ENCODE measurements at places on chromosomes 6 and 20.

DNA sequence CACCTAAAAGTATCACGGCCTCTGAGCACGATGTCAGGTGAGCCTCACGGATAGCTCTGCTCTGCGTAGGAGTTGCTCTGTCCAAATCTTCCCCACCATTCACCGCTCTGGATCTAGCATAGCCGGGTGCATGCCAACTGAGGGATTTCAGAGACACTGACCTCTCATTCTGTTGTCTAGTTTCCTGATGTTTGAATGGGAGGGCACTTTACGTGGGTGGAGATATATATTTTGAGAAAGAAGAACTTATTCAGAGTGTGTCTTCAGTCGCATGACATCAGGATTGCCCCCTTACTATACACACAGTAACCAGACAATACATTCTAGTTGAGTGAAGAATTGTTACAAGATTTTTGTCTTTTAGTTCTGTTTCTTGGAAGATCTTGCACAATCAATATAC, 96.5 kb upstream of the CITED2 start:
- DNase-seq: no peak

DNA sequence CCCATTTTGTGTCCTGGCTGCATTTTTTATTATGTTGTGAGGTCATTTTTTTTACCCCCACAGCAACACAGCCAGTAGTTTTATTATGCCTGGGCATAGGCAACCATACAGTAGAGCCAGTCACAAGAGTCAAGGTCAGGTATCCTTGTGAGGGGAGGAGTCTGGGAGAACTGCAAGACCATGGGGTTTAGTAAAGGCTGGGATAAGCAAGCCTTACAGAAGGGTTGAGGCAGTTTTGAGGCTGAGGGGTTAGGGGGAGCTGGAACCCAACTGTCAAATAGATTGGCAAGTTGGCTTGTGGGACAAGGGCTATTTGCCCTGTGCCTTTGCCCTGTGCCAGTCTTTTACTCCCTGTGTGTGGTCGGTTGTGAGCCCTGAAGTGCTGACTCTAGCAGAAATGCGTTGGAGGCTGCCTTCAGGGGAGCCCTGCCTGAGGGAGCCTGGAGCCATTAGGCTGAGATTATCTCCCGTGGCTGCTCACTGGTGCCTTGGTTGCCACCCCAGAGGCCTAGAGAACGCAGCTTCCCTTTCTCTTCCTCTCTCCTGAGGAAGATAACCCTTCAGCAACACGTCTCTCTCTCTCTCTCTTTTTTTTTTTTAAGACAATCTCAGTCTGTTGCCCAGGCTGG, 31.1 kb downstream of the RALY start:
- no peak for DNase-seq

DNA sequence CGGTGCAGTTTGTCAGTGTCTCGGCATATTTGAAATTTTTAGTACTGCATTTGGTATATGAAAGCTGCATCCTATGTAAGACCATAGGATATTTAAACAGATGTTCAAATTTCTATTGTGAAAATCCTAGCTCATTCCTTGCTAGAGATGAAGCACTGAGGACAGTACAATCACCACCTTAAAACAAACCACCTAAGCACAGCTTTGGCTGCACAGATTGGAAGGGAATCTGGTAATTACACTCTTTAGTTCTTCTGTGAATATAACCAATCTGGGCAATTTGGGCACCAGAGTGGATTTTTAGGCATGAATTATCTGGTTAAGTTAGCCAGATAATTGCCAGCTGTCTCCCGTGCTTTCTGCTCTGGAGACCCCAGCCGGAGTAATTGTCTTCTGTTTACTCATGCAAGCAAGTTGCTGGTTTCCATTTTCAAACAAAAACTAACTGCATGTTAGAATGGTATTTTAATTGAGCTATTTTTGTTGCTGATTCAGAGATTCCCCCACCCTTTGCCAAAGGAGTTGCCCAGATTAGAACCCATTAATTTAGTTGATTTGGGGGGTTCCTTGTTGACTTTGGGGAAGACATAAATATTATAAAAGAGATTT, 36.9 kb downstream of the E2F3 start:
- no peak for DNase-seq

DNA sequence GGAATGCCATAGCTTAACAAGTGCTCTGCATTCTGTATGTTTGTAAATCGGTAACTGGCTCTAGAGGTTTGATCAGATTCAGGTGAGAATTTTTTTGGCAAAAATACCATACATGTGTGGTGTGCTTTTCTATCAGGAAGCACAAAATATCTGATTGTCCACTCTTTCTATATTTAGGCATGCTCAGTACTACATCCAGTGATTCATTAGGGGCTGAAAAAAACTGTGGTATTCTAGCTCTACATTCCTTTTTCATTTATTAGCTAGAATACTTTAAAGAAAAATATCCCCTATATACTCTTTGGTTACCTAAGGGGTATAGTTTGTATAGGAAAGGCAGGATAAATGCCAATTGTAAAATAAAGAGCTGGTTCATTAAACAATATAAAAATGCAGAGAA, 10.6 kb upstream of the ELOVL2 start:
- DNase-seq: no peak

- DNase-seq: no peak
Measured at GRCh38 chr20:24501764-24502556, 32.5 kb downstream of the SYNDIG1 start.

- DNase-seq: peak; percentile 59
Measured at GRCh38 chr6:40912158-40912946, 126.7 kb downstream of the UNC5CL start.

DNA sequence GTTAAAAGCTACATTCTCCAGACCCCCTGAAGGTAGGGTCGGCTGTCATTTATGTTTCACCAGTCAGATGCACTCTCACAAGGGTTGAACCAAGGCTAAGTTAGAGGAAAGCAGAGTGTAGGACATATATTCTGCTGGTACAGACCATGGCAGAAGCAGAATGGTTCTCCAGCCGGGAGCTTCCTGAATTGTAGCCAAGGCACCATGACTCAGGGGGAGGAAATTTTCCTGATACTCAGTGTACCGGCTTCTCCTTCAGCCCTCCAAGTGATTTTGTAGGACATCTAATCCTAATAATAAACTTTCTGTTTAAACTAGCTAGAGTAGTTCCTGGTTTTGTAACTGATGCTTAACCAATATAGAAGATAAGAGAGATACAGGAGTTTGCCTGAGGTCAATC, 14.2 kb upstream of the SLPI start:
- no peak for DNase-seq

- peak; percentile 26 for DNase-seq
Measured at GRCh38 chr6:132887204-132887603, 72.8 kb downstream of the RPS12 start.

GRCh38 chr6:90126839-90127238, 169.8 kb downstream of the BACH2 start:
- no peak for DNase-seq

- DNase-seq: no peak
Measured at GRCh38 chr6:74066168-74066871, 370.3 kb downstream of the CD109 start.

- no peak for DNase-seq
Measured at GRCh38 chr20:61761453-61762166, 304.1 kb downstream of the TAF4 start.

DNA sequence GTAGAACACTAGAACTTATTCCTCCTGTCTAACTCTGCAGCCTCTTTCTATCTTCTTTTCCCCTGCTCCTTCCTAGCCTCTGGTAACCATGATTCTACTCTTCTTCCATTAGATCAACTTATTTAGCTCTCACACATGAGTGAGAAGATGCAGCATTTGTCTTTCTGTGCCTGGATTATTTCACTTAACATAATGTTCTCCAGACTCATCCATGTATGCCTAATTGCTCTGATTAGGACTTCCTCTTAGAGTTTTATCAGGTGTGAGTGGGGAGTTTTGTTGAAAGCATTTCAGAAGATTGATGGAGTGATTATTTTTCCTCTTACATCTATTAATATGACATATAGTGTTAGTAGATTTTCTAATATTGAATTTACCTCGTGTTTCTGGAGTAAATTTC, 140.4 kb downstream of the CDKAL1 start:
- DNase-seq: no peak

- no peak for DNase-seq
Measured at GRCh38 chr6:168834801-168835200, 393.8 kb downstream of the SMOC2 start.

GRCh38 chr6:27541212-27541932, 68.5 kb upstream of the ZNF184 start:
- no peak for DNase-seq

DNA sequence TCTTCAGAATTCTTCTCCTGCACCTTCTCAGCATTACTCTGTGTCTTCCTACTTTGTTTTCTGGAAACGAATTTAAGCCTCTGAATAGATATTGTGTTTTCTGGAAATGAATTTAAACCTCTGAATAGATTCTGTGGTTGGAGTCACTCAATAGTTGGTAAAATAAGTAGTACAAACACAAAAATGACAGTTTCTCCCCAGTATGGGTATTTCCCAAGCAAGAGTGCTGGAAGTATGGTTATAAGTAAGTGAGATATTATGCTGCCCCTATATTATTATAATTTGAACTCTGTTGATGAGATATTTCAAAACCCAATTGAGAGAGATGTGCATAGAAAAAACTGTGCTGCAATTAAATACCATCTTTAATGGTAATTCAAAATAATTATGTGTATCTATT, 94.9 kb downstream of the TINAG start:
- DNase-seq: no peak

DNA sequence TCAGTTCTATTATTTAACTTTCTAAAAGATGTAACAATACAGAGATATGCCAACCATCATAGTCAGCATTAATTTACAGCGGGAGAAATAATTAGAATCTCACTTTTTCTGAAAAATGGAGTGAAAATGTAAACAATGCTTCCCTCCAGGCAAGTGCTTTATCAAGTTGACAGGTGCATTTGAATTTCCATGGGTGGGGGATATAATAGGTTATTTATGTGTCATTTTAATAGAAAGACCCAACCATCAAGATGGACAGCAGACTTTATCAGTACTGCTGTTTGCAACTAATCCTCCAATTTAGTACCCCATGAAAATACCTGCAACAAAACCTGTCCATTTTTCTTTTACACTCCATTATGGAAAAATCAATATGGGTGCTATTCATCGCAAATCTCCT, 780.1 kb downstream of the TFAP2A start:
- DNase-seq: no peak

- DNase-seq: no peak
Measured at GRCh38 chr6:155417454-155417853, 38.2 kb downstream of the NOX3 start.

DNA sequence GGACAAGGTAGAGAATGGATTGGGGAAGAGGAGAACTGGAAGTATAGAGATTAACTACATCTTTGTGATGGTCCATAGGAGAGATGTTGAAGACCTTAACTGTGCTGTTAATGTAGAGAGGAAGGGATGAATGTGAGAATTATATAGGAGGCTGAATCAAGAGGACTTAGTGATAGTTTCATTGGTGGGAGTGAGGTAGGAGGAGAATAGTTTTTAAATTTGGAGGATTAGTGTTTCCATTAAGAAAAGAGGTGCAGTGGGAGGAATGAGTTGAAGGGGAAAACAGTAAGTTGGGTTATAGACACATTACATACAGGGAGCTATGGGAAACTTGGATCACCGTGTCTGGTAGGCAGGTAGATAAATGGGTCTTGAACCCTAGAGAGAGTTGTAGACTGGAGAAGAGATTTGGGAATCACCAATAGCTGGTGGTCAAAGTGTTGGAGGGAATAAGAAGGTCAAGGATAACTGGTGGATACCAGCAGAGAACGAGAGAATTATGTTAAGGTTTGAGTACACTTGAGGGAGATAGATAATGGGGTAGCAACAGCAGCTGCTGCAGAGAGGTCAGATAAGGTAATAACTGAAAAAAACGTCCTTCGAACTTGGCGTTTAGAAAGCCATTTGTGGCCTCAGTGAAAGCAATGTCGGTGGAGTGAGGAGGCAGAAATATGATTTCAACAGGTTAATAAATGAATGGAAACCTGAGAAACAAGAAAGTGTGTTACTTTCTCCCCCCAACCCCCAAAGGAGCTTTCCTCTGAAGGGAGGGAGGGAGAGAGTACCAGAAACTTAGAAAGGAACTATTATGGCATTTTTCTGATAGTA, 3.1 kb downstream of the C6orf89 start:
- DNase-seq: no peak

DNA sequence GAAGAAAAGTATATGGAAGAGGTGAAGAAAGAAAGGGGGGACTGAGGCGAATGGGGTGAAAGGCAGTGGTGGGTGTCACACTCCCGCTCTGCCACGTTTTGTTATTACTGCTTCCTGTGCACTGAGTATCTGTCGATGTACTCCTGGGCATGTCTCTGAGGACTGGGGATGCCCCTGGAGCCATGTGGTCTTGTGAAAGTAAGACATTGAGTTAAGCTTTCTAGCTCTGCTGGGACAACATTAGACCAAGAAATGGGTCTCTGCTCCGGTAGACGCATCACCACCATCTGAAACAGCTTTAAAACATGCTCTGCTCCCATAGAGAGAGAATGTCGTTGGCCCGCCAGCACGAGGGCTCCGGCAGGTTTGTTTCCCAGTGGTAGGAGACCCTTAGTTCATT, 40.0 kb downstream of the IRF4 start:
- no peak for DNase-seq

DNA sequence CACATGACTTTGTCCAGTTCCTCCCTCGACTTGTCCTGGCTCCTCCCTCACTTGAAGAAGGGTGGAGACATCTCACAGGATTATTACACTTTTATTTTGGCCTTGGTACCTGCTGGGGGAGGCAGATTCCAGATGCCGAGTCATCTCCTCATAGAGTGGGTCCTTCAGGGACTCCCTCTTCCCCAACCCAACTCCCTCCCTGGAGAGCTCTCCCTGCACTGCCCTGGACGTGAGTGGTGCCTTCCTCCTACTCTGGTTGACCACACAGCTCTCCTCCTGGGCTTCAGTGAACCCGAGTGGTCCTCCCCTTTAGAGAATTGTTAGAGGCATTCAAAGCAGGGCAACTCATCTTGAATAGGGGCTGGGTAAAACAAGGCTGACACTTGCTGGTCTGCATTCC, 40.9 kb upstream of the MC3R start:
- no peak for DNase-seq

DNA sequence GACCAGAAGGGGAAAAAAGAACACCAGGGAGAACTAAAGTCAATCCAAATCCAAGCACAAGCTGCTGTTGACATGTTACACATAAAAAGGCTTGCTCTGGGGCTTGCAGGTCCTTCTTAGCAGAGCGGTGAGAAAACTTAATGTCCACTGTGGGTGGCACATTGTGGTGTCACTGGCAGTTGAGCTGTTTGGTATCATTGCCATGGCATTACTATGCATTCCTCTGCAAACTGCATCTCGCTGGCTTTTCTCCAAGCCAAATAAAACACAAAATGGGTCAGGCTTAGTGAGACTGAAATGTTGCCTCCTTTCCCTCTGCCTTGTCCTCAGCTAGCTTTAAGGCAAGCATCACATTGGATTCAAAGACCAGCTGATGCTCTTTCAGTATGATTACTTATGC, 40.9 kb downstream of the LY86 start:
- DNase-seq: no peak

DNA sequence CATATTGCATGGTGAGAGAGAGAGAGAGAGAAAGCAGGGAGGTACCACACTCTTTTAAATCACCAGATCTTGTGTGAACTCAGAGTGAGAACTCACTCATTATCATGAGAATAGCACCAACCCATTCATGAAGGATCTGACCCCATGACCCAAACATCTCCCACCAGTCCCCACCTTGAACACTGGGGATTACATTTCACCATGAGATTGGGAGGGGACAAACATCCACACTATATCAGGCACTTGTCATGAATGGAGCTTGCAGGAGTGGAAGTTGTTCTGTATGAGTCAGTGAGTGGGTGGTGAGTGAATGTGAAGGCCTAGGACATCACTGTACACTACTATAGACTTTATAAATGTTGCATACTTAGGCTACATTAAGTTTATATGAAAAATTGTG, 47.7 kb upstream of the RNF182 start:
- DNase-seq: no peak

GRCh38 chr6:34953061-34954025, 64.3 kb downstream of the ANKS1A start:
- DNase-seq: no peak

Data from T-helper 2 cell (primary cell).